Fibroblast of lung (primary cell): ENCODE measurements at places on chromosomes 2 and 18. TPM values are rescaled to one million over a fixed set of nuclear protein-coding genes. Genes with fewer than 3 reads are reported as not detected.

DNA sequence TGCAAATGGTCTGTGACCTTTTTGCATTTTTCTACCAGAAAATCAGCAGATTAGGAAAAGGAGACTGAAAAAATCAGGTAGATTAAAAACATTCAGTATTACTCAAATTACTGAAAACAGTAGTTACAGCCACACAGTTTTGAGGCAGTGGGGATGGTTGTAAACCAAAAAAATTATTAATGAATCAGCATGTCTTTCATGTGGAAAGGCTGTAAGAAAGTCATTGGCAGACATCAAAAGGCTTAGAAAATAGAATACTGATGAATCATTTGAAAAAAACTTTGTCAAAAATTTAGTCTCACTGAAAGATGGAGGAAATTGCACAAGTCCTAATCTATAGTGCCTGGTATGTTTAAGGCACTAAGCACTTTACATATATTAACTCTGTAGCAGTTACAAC is 133.9 kb upstream of the GCFC2 start:
- DNase-seq, result no peak

DNA sequence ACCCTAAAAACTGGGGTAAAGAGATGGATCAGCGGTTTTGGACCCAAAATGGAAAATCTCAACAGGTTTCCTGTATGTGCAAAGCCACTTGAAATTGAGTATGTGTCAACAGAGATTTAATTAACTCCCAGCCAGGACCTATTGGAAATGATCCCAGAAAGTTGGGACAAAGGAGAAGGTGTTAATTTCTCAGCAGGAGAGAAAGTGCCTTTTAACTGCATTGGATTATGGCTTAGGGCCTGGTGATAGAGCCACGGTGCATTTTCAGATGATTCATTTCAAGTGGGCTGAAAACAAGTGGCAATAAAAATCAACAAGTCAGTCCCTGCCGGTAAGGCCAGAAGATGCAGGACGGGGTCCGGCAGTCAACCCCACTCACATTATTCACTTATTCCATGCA is 80.2 kb upstream of the BCL11A start:
- no peak for DNase-seq

- no peak for DNase-seq
Measured at GRCh38 chr2:168471163-168471475, 15.0 kb downstream of the CERS6 start.

GRCh38 chr2:155980941-155981560 is 351.5 kb downstream of the NR4A2 start:
- DNase-seq, result no peak

GRCh38 chr18:3595369-3596273 is 145.6 kb downstream of the TGIF1 start:
- DNase-seq, result peak; percentile 97

DNA sequence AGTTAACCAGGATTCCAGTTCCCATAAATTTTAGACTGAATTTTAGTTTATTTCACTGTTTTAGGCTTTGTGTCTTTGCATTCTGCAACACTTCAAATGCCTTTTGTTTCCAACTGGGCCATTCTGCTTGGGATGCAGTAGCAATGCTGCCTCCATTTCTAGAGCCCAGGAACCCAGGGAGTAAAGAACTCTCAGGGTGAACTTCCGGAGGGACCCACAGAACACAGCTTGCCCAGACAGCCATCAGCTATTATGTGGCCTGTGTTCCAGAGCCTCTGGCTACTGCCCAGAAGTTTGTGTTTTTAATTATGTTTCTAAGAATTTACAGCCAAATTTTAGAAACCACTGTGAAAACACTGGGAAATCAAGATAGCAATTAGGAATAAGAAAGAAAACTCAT is 145.1 kb downstream of the TMEM163 start:
- no peak for DNase-seq

- DNase-seq, result no peak
Measured at GRCh38 chr18:30870466-30870865, 172.1 kb downstream of the DSC3 start.

SRD5A2 gene
- total RNA-seq, result not detected in 2 replicates
